GDM1 (cell line): ENCODE measurements at places on chromosomes 4 and X.

- DNase-seq, result peak; percentile 32
Measured at GRCh38 chr4:101813604-101814003, 23.1 kb downstream of the BANK1 start.

GRCh38 chrX:120575379-120576114 is 14.8 kb upstream of the CUL4B start:
- no peak for DNase-seq

GRCh38 chrX:2650865-2651264 is 40.2 kb upstream of the CD99 start:
- no peak for DNase-seq

DNA sequence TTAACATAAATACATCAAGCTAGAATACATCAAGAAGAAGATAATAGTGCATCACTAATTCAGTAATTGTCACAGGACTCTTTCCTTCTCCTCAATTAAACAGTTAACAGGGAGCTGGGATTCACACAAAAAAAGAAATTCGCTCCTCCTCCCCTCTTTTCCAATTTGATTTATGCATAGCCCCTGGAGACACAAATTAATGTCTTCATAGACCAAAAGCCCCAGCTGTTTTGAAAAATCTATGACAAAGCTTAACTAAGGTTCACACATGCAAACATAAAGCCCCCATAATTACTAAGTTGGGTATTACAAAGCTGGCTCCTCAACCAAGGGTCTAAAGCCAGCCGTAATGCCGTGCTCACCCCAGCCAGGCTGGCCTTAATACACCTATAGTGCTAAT is 61.2 kb downstream of the ENOX2 start:
- DNase-seq, result no peak

DNA sequence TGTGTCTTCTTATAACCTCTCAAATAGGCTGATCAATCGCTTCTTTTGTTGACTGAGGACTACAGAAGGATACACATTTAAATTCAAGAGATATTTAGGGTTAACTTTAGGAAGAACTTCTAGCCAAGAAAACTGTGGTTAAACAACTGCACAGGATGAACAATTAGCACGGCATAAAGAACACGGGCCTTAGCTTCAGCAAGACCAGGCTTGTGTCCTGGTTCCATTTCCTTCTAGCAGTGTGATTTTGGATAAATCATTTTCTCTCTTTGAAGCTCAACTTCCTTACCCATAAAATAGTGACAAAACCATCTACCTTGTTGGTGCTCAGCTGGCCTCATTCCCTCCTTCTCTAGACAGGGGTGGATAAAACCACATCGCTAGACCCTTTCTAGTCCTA is 117.6 kb downstream of the TSPAN5 start:
- no peak for DNase-seq

DNA sequence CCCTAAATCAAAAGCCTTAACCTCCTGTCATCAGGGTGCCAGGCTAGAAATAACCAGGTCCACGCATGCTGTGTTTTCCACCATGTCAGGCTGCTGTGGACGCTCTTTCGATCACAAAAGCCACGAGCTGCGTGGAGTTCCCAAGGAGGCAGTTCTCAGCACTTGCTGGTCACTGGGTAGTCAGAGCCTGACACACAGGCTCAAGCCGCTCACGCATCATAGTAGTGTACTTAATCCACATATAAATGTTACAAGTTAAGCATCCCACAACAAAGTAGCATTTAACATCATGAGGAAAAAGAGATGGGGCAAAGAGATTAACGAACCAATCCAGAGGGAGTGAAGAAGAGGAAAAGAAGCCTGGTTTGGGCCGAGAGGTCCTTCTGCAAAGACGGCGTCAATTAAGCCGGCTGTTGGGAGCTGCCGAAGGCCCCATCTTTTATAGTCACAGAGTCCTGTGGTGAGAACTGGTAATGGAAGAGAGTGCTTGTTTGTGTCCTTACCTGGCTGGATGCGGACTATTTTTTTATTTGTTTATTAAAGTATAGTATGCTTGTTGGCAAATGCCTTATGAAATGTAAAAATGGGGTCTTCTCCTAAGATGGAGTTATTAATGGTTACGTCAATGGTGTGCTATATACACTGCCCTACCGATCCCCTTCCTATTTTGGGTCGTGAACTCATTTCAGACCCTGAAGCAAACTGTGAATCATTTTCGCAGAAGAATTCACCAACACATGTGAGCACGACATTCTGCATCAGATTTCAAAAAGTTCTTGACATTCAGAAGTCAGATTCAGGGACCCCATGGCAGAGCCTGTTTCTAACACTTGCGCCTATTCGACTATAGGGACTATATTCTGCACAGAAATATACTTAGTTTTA is 675 bp downstream of the PRIMPOL start:
- no peak for DNase-seq

DNA sequence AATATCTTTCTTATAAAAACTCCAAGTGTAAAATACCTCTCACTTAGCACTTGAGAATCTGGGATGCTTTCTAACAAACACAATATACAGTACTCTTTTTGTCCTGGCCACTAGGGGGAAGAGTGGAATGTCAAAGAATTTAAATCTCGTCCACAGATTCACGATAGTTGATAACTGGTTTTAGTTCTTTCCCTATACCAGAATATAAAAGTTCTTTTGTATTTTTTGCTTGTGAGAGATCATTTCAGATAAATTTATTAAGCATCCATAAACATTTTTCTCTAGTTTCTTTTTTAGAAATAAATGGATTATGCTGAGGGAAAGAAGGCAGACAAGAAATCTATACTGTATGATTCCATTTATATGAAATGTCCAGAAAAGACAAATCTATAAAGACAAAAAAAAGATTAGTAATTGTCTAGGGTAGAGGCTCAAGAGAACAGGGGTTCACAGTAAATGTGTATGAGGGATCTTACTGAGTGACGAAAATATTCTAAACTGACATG is 50.4 kb downstream of the MGARP start:
- peak; percentile 34 for DNase-seq

DNA sequence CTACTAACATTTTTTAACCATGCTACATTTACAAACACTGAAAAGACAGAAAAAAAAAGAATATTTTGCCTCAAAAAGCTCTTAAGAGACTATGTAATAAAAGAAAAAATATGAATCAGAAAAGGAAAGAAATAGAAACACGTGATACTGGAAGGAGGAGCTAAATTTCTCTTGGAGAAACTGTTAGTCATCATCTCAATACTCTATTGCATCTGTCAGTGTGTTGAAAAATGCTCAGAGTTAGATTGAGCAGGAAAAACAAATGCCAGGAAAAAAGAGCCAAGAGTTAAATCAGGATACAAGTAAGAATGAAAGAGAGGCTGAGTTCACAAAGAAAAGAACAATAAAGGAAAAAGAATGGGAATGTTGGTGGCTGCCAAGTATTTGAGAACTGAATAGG is 2.6 kb downstream of the RAB28 start:
- no peak for DNase-seq

DNA sequence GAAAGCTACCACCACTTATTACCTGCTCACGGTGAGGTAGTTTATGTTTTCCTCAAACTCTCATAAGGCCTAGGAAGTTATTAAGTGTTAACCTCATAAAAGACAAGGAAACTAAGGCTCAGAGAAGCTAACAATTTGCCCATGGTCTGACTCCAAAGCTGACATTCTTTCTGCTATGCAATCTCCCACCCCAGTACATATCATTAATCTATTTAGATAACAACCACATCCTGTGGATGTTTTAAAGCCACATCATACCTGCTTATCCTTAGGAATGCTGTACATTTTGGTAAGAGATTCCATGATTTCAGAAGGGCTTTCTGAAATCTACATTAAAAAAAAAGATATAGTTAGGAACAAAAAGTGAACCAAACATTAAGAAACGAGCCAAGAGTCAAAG is 55.4 kb downstream of the HUWE1 start:
- DNase-seq, result no peak

- DNase-seq, result no peak
Measured at GRCh38 chr4:8850830-8851188, 20.8 kb downstream of the HMX1 start.
